MV-4-11 (cell line): ENCODE measurements at places on chromosomes 5 and 9.

GRCh38 chr9:89037346-89037745 lies 46.1 kb downstream of the S1PR3 start:
- DNase-seq = no peak

GRCh38 chr5:34053571-34054399 lies 10.8 kb upstream of the C1QTNF3 start:
- DNase-seq = no peak

DNA sequence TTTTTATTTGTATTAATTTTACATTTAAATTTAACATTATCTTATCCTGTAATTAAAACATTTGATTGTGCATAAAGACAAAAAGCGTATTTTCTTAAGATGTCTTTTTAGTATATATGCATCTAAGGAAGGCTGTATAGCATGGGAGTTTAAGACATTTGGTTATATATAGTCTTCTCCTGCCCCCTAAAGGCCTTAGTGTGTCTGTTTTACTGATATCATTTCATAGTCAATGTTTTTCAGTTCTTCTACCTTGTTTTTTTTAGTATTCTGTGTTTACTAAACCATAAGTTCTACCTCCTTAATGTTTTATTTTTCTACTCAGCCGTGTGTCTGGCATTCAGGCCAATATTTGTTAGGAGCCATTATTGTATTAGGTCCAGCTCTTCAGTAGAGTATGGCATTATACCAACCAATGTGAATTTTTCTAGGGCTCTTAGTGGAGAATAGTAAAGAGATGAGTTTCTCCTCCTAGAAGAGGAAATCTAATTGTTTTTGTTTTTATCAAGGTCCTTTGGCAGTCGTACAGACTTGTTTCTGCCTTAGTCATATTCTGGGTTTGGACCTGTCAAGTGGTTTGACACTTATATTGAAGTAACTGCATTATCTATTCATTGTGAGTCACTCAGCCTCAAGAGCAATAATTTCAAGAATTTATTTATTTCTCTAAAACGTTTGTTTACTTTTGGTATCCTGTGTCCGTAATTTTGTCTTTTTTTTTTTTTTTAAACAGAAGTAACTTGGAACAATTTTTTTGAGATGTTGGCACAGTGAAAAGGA lies 74.8 kb downstream of the SLF1 start:
- DNase-seq = peak; percentile 47

GRCh38 chr5:125041798-125042197 lies 295.4 kb upstream of the ZNF608 start:
- no peak for DNase-seq

DNA sequence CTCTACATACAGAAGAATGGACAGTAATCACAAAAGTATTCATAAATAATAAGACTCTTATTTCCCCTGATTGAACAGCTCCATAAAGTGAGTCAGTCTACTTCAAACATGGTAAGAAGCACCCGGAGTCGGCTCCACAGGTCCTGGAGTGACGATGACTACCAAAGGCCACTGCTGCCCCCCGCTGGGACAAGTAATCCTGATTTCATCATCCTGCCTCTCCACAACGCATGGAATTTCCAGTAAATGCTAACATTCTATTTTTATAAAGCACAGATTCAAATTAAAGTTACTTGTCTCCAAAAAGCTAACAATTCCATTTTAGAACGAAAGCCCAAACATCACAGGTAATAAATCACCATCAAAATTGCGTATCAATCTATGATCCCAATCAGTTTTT lies 16.2 kb downstream of the ATPSCKMT start:
- no peak for DNase-seq

GRCh38 chr9:36074870-36075532 lies 38.3 kb downstream of the RECK start:
- peak; percentile 14 for DNase-seq
